ENCODE measurements at places on chromosomes 2 and 18. TPM values are rescaled to one million over a fixed set of nuclear protein-coding genes. Genes with fewer than 3 reads are reported as not detected.

DNA sequence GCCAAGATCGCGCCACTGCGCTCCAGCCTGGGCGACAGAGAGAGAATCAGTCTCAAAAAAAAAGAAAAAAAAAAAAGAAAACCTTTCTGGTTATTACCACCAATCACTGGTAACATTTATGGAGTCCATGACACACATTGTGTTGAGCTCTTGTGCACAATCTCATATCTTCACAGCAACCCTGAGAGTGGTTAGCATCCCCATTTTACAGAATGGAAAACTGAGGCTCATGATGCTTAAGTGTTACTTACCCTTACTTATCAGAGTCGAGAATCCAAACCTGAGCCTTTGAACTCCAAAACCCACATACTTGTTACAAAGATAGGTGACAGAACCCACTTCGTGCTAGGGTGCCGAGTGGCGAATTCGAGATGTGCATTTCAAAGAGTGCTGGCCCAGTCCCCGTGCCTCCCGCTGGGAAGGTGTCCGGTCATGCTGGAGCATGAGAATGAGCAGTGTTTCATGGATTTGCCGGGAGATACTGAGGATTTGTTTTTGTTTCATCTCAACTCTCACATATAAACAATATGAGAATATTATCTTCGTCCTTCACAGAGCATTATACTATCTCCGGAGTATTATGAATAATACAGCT, 50.9 kb downstream of the CYP27C1 start:
- no peak for DNase-seq

- no peak for DNase-seq
Measured at GRCh38 chr2:27984153-27984552, 93.6 kb downstream of the BABAM2 start.

DNA sequence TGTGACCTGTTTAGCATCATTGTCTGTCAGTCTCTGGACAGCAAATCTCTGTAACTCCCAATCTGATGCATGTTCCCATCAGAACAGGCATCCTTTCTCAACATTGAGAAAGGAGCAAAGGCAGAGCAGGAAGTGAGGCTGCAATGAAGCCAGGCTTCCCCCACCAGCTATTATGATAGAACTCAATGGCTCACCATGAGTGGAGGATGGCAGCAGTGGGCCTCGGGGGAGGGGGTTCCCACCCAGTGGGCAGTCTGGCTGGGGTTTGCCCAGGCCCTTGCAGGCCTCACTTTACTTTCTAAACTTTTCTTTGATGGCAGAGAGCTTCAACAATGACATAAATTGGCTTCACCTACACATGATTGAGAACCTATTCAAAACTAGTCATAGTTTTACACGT, 240.6 kb upstream of the CXCR4 start:
- DNase-seq = no peak

GRCh38 chr2:218567797-218568189, 358 bp downstream of the USP37 start:
- no peak for DNase-seq

DNA sequence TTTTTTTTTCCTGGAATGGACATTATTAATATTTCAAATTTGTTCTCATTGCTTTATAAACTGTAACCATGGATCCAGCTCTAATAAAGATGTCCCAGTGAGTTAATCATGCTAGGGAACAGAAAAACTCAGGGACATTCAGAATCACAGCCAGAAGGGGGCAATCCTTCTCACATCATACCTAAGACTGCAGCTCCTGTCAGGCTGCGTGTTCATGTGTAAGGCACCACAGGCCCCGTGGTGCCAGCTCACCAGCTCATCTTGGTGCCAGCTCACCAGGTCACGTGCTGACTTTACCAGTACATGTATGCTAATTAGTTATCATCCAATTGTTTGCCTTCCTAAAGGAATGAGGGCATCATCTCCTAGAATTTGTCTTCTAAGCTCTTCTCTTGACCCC, 84.7 kb upstream of the NEDD4L start:
- peak; percentile 40 for DNase-seq

- DNase-seq = no peak
Measured at GRCh38 chr2:5391362-5391761, 300.8 kb upstream of the SOX11 start.

- peak; percentile 37 for DNase-seq
Measured at GRCh38 chr18:23827681-23828080, 138.4 kb downstream of the LAMA3 start.

- no peak for DNase-seq
Measured at GRCh38 chr2:50646226-50646625, 385.7 kb downstream of the NRXN1 start.

DNA sequence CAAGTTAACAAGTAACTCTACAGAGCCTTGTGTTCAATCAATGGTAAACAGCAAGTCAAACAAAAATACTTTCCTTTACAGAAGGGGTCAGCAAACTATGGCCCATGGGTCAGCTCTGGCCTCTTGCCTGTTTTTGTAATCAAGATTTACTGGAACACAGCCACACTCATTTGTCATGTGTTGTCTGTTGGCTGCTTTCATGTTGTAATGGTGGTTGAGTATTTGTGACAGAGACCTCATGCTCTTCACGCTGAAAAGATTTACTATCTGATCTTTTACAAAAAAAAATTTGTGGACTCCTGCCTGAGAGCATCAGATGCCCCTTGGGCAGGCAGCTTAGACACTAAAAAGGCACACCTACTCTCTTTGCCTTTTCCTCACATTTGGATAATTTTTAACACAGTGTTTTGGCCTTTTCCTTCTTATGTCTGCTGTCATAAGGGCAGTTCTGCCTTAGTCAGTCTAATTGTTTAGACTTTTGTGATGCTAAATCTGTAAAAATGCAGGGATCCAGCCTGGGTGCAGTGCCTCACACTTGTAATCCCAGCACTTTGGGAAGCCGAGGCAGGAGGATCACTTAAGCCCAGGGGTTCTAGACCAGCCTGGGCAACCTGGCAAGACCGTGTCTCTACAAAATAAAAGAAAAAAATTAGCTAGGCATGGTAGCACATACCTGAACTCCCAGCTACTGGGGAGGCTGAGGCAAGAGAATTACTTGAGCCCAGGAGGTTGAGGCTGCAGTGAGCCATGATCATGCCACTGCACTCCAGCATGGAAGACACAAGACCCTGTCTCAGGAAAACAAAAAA, 18.3 kb downstream of the IL1B start:
- DNase-seq = no peak

DNA sequence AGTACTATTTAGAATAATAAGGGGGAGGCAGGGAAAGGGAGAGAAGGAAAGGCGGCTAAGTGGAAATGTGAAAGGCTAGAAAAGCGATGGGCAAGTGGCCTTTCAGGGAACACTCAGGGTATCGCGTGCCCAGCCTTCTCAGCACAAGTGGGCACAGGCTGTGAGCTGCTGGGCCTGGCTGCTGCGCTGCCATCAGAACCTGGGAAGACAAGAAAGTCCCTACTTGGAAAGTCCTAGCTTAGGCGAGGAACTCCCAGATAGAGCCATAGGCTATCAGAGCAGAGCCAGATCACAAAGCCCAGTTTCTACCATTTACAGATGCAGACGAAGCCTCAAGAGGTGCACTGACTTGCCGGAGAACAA, 9.8 kb upstream of the FZD7 start:
- DNase-seq = no peak

GRCh38 chr2:170362871-170363631, 185.1 kb downstream of the MYO3B start:
- peak; percentile 39 for DNase-seq

DNA sequence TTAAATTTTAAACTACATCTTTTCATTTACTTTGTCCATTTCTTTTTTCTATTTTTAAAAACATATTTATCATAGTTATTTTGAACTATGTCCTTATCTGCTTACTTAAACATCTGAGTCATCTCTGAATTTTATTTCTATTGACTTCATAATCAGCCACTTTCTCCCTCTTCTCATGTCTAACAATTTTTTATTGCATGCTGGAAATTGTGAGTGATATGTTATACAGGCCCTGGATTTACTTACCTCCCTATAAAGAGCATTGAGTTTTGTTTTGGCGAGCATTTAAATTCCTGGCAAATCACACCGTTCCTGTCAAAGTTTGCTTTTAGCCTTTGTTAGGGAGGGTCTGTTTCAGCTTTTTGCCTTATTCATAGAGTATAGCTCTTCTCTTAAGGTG, 39.3 kb downstream of the KCNIP3 start:
- DNase-seq = no peak

GRCh38 chr2:66439812-66440542, 5.1 kb downstream of the MEIS1 start:
- no peak for DNase-seq

- DNase-seq = no peak
Measured at GRCh38 chr18:64331419-64331818, 182.5 kb upstream of the LINC00305 start.

DNA sequence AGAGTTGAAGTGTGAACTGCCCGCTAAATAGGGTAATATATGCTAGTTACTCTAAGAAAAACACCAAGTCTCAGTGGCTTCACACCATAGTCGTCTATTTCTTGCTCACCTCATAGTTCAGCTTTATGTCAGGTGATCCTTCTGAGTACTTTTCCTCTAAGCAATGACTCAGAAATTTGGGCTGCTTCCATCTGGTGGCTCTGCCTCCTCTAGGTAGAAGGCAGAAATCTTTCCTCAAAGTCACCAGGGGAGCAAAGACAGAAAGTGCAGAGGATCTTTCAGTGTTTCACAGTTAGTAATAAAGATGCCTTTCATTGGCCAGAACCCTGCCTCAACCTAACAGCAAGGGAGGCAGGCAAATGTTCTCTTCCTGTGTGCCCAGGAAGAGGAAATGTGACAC, 17.3 kb downstream of the CDH20 start:
- no peak for DNase-seq

- DNase-seq = no peak
Measured at GRCh38 chr2:10439971-10440370, 8.2 kb downstream of the ODC1 start.

GRCh38 chr2:224008702-224009261, 30.3 kb downstream of the SERPINE2 start:
- DNase-seq = no peak

- DNase-seq = no peak
Measured at GRCh38 chr2:226352941-226353560, 446.6 kb downstream of the IRS1 start.

GRCh38 chr18:79493211-79493800, 97.6 kb downstream of the NFATC1 start:
- no peak for DNase-seq

DNA sequence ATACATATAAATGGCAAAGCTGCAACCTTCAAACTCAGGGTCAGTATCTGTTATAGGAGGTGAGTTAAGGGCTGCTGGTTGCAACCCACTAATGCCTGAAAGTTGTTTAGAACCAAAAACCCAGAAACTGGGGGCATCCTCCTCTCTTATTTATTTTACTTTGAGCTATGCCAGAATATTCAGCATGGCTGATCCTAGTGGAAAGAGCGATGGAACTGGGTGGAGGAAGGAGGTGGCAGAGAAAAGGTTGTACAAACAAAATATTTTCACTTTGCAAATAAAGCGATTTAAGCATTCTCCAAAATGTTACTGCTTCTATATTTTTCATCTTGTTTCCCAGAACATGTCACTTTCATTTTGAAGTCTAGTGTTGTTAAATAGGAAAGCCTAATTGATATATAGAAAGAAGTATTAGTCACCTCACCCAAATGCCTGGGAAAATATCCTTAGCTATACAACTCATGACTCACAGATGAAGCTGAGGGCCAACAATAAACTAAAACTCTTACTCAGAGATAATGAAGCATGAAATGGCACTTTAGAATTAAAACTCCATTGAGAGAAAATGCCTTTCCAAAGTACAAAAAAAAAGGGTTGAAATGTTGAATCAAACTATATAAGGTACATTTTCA, 251.4 kb upstream of the UBE2E3 start:
- peak; percentile 94 for DNase-seq

- peak; percentile 49 for DNase-seq
Measured at GRCh38 chr2:133886735-133887675, 318.7 kb upstream of the NCKAP5 start.

DNA sequence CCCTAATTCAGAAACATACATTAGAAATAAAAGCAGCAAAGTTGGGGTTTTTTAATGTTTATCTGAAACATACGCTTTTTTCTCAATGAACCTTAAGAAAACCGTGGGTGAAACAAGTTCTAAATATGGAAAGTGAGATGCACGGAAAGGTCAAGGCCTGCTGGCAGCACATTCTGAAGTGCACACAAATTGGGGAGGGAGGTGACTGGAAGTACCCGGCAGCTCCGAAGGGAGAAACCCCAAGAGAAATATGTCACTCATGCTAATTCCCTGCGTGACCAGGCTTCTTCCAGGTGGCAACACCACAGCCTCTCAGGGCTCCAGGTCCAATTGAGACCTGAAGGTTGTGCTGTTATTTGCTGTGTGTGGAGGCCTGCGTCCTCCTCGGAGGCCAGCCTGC, 45.5 kb downstream of the EIPR1 start:
- DNase-seq = no peak

DNA sequence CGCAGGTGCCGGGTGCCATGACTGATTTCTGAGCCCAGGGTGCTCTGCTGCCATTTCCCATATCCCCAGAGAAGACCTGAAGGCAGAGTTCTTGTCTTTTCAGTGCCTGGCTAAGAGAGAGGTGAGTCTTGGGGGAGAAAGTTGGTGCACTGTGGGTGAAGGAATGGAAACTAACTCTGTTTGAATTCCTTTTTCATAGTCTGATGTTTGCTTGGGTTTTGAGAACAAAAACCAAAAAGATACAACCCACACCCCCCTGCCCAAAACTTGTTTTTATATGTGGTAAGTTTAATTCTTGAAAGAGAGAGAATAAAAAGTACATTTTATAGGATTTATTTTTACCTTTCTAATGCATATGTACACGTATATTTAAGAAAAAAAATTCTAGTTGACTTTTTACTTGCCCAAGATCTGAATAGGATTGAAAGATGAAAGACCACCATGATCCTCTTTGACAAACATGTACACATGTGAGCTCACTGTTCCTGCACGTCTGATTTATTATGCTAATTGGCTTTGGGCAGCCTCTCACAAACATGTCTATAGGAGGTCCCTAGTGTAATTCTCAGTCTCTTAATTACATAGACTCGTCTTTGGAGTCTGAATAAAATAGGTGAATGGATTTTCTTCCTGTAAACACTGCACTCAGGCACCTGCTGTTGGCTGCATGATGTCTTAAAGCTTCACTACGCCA, 46.3 kb downstream of the ARL4C start:
- peak; percentile 31 for DNase-seq

- no peak for DNase-seq
Measured at GRCh38 chr18:71370671-71371445, 1082.0 kb downstream of the SOCS6 start.

GRCh38 chr2:595831-596592, 81.2 kb downstream of the TMEM18 start:
- DNase-seq = peak; percentile 66

GRCh38 chr2:61704364-61704763, 149.5 kb downstream of the FAM161A start:
- DNase-seq = no peak

- DNase-seq = peak; percentile 29
Measured at GRCh38 chr2:170974304-170974993, 45.4 kb downstream of the GORASP2 start.

OSBPL1A gene
- 33.7 TPM for total RNA-seq

GKN1 gene
- total RNA-seq = not detected

ERMN gene
- total RNA-seq = not detected

TUBA3E gene
- total RNA-seq = not detected

IL1F10 gene
- not detected for total RNA-seq

REG3G gene
- total RNA-seq = not detected

FARSB gene
- total RNA-seq = 50.2 TPM

MRO gene
- total RNA-seq = not detected

NEB gene
- total RNA-seq = not detected

CYP27A1 gene
- total RNA-seq = 2.0 TPM

ADRA2B gene
- 0.55 TPM for total RNA-seq

DCDC2C gene
- not detected for total RNA-seq

MYO3B gene
- 6.7 TPM for total RNA-seq

TUBA3D gene
- total RNA-seq = not detected

CCDC138 gene
- 10.1 TPM for total RNA-seq

MTCL1 gene
- total RNA-seq = 29.6 TPM
